HEK293T (cell line): ENCODE measurements at places on chromosomes 2 and 18.
A peak's percentile ranks its signal among the peaks of the same experiment; 100 is the strongest.

DNA sequence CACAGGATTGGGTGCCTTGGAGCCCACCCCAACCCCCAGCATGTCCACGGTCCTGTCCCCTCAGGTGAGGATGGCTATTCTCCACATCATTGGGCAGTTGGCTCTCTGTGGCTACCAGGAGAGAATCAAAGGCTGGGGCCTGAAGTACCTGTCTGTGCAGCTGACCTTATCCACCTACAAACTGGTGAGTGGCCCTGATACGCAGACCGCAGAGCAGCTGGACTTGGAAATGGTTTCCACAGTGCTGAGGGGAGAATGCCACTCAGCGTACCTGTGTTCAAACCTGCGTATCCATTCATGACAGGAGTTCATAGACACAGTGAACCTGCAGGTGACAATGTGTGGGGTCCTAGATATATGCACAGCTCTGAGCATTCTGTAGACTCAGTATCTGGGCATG lies 21.6 kb downstream of the MROH2A start:
- DNase-seq: no peak

- DNase-seq: no peak
These were observed 126.1 kb downstream of the FAM161A start for GRCh38 chr2:61727746-61728145.

DNA sequence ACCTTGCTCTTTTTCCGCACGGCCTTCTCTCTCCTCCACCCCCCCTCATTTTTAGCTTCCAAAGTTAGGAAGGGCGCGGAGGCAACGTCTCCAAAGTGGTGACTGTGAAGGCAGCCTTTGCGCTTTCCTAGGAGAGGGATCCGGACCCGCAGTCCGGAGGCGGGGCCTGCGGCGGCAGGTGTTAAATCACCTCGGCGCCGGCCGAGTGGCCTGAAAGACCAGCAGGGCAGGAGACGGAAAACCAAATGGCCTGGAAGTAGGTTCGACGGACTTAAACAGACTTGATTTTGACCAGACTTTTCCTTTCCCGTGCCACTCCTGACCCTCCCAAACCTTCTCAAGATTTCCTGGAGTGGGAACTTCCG lies 615 bp downstream of the GORASP2 start:
- DNase-seq: peak; percentile 45

- no peak for DNase-seq
These were observed 38.4 kb upstream of the APCDD1 start for GRCh38 chr18:10416065-10416464.

GRCh38 chr2:16216558-16216945 lies 276.2 kb downstream of the MYCN start:
- DNase-seq: no peak

DNA sequence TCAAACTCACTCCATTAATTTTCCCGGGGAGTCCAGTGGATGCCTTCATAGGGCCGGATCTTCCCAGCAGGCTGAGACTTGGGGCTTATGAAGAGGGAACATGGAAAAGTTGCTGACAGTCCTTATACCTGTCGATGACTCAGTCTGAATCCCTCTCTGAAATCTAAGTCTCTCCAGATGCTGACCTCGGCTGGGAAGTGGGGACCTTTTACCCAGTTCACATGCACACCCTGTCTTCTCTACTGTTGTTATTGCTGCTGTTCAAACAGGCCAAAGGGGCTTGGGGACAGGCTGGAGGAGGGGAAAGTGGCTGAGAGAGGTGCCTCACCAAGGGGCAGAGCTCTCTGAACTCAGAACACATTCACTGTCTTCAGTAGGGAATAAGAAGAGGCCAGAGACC lies 4.1 kb upstream of the TNP1 start:
- no peak for DNase-seq
